ENCODE measurements at places on chromosomes 3 and 15.
A peak's percentile ranks its signal among the peaks of the same experiment; 100 is the strongest.

DNA sequence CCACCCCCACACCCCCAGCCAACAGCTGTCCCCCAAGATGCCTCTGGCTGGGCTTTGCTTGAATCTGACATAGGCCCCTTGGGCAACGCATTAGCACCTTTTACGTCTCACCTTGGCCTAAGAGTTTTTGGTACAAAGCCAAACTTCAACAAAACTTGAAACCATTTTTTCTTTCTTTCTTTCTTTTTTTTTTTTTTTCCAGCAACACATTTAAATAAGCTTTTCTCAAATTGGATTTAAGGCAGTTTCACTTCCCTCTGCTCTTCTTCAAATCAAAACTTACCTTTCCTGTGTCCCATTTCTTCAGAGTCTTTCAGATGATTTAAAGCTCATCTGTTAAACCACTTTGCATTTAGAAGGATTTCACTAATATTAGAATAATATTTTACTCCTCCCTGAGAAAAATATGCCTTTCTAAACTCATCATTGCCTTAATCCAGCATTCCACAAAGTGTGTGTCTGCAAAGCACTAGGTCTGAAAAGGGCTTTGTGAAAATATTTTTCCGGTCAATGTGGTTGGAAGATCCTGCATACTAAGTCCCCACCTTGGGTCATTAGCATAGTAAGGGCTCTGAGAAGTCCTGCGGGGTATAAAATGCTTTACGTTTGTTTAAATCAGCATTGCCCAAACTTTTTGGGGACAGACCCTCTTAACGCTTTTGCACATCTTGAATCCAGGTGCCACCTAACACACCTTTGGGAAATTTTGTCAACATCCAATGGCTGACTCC, 217.0 kb downstream of the TLE3 start:
- DNase-seq: no peak

GRCh38 chr3:51669241-51670052, 1.6 kb upstream of the TEX264 start:
- peak; percentile 2 for DNase-seq

DNA sequence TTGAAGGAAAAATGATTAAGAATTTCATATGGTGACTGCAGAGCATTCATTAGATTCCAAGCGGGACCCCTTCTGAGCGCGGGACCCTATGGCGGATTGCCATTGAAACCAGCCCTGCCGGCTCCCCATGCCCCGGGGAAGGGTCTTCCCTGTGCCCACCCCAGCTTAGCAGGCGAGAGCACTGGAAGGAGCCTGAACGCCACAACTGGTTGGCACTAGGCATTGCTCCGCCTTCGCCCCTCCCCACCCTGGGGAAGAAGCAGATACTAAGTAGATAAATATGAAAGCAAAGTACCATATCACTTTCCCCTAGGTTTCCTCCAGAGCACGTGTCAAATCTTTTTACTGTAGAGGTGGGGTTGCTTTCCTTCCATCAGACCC, 70.7 kb downstream of the CYP19A1 start:
- no peak for DNase-seq

- no peak for DNase-seq
These were observed 58.5 kb downstream of the LIPC start for GRCh38 chr15:58490086-58490887.

DNA sequence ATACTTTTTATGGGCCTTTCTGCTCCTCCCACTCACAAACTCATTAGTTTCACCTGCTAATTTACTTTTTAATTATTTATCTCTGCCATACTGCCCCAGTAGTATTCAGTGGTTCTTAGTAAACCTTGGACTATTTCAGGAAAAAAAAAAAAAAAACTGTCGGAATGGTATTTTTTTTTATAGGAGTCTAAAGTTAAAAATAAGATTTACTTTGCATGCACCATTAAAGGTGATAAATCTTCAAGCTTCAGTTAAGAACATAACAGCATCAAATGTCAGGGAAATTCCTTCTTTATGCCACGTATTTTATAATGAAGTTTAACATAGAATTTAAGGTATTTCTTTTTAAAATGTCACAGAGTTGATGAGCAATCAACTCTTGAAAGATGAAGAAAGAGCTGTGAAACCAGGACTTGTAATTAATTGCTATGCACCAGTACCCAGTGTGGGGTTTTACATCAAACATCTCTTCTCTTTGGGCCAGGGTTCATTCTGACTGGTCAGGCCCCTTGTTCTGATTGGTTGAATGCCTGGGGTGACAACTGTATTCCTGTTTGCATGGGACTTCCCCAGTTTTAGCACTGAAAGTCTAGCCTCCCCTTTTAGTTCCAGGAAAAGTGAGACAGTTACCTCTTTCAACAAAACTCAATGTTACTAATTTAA, 40.3 kb upstream of the PTPRG start:
- DNase-seq: no peak

GRCh38 chr3:45462522-45463265, 74.3 kb downstream of the LARS2 start:
- DNase-seq: no peak

- no peak for DNase-seq
These were observed 100.8 kb downstream of the SLCO3A1 start for GRCh38 chr15:91954292-91954691.

DNA sequence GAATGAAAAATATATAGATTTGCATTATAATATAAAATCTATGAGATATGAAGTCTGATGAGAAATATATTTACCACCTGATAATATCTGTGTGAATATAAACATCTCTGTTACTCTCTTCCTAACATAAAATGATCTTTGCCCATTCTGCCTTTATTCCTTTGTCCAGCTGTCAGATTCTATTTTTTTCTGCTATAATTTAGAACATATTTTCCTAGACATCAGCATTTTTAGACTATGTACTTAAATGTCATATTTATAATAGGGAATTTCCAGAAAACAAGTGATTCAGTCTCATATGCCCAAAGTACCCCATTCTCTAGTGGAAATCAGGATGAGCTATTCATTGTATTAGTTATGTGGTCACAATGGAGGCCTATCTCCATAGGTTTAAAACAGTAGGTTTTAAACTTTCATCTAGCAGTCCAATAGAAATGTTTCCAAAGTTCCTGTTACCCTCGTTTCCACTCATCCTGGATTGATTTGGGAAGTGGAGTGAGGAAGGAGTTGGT, 83.3 kb downstream of the FILIP1L start:
- no peak for DNase-seq

GRCh38 chr3:14503706-14504065, 36.5 kb downstream of the GRIP2 start:
- DNase-seq: no peak

- no peak for DNase-seq
These were observed 78.9 kb downstream of the GTF2E1 start for GRCh38 chr3:120821426-120821825.

GRCh38 chr3:184748219-184749135, 36.6 kb upstream of the MAGEF1 start:
- no peak for DNase-seq

DNA sequence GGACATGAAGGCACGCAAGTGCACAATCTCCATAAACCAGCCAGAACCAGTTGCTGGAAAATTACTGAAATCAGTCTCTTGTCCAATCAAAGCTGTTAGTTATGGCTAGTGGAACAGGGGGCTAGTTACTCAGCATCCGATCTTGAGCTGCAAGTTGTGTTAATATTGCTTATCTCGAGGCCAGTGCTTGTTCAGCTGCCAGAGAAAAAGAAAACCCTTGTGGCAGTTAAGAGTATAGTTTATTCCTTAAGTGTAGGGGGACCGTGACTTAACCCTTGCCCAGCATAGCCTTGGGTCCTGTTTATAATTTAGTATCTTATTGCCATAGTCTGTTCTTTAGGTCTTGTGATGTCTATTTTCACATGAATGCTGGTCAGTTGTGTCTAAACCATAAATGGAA, 268.5 kb downstream of the CD47 start:
- no peak for DNase-seq

GRCh38 chr15:89021224-89021623, 67.0 kb upstream of the ABHD2 start:
- no peak for DNase-seq

GRCh38 chr3:194133661-194134230, 2.2 kb upstream of the HES1 start:
- DNase-seq: no peak

DNA sequence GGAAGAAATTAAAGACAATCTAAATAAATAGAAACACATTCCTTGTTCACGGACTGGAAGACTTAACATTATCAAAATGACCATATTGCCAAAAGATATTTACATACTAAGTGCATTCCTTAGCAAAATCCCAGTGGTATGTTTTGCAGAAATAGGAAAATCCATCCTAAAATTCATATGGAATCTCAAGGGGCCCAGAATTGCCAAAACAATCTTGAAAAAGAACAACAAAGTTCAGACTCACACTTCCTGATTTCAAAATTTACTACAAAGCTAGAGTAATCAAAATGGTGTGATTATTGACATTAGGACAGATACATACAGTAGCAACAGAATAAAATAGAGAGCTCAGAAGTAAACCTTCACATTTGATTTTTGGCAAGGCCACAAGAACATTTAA, 515.5 kb downstream of the OCA2 start:
- DNase-seq: no peak

DNA sequence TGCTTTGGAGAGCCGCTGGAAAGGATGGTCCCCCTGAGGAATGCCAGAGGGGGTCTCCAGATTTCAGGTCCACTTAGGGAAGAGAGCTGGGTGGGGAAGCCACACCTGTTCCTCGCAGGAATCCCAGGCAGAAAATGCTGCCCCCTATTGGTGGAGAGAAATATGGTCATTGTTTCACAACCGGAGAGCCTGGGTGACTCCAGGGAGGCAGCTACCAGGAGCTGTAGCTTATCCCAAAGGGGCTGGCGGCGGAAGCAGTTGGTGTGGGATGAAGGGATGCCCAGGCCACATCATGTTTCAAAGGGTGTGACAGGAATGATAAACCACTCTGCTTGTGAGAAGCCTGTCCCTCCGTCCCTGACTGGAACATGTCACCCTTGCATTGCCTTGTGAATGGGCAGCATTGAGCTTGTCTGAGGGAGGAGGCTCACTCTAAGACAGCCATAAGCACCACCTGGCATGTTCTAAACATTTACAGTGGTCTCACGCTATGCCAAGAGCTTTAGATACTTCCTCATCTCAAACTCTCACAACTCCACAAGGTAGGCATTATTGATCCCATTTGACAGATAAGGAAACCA, 34.5 kb downstream of the POMGNT2 start:
- no peak for DNase-seq
